ENCODE measurements at places on chromosomes 1 and 21. TPM values are rescaled to one million over a fixed set of nuclear protein-coding genes. Genes with fewer than 3 reads are reported as not detected.

DNA sequence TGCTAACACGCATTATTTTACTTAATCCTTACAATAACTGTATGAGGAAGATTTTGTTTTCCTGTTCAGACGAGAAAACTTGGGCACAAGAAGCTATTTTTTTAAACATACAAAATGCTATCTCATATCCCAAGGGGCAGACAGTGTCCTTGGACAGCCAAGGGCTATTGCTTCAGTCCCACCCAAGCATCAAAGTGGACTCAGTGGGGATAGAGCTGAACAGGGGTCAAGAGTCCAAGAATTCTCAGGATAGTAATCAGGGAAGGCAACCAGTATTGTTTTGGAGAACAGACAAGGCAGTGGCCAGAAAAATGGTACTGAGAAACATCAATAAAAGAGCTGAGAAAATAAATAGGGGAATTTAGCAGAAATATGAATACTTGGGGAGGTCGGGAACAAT is 465.7 kb downstream of the PLPP3 start:
- DNase-seq, result no peak

- no peak for DNase-seq
Measured at GRCh38 chr1:99217599-99217998, 46.7 kb upstream of the PLPPR4 start.

- no peak for DNase-seq
Measured at GRCh38 chr1:25217598-25218232, 14.6 kb downstream of the SYF2 start.

DNA sequence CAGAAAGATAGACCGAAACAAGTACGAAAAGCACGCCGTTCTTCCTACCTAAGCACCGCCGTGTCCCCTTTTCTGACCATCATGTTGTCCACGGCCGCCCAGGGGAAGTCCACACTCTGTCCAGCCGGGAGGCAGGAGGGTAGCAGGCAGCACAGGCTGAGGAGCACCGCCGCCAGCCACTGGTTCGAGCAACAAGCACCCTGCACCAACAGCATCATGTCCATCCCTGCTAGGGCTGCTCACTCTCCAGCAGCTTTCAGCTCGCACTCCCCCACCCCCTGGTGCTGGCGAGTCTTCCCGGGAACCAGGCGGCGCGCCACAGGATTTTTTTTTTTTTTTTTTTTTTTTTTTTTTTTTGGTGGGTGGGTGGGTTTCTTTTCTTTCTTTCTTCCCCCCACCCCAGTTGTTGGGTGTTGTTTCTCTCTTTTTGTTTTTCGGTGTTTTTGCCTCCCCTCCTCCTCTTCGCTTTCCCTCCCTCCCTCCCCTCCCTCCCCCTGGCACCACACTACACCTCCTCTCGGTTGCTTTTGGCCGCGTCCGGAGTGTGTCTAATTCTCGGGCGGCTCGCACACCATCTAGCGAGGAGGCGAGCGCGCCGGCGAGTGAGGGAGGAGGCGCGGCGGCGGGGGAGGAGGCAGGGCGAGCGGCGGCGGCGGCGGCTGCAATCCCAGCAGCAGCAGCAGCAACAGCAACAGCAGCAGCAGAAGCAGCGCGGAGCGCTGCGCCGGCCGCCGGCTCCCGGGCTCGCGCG is at the start of gene NEGR1:
TSS of gene NEGR1 (minus strand) at position 269 of the 751 bp plus-strand sequence.
- DNase-seq, result peak; percentile 95

GRCh38 chr1:1421147-1421906 is at the start of gene ANKRD65:
TSS of gene ANKRD65 (minus strand) at chr1:1421276. CDS start at chr1:1421005, 271 bp downstream.
- DNase-seq, result no peak

DNA sequence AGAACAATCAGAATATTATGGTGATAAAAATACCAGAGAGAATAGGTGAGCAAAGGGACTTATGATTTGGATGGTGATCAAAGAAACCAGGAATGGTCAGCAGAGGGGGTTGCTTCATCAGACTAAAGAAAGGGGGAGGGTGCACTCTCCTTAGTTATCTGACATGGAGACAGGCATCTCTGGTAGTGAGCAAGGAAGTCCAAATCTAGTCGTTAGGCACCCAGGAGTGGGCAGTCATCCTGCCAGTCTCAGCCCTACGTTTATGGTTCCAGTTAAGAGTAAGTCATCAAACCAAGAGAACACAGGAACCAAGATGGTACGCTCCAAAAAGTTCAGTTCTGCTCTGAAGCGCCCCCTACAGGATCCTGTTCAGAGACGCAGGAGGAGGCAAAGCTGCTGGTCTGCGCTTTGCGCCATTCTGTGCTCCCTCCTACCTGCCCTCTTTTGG is 28.6 kb downstream of the EBNA1BP2 start:
- no peak for DNase-seq

DNA sequence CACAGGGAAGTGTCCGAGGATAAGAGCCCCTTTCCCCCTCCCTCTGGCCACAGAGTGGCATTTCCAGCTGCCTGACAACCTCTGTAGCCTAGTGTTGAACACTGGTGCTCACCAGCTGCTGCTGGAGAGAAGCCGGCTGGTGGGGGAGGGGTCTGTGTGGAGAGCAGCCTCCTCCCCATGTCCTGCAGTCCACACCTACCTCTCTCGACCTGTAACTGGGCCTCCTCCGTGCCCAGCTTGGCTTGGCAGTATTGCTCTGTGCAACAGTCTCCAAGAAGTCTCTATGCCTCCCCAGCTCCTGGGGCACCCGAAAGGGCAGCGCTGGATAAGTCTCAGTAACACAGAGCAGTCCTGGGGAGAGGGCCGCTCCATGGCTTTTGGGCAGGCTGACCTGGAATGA is 17.0 kb downstream of the PAPPA2 start:
- DNase-seq, result no peak

DNA sequence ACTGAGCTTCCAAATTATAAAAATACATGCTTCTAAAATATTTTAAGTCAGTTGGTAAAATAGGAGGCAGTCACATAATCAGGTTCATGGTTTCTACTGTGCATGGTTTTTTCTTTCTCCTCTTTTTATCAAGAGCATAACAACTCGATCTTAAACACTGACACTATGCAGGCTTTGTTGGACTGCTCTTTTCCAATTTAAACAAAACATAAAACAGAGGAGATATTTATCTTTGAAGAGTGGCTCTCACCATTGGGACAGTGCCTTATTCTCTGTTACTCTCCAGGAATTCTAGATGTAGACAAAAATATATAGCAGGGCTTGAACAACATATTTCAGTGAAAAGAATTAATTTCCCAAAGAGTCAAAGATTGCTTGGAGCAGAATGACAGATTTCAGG is 883.5 kb upstream of the ADGRL2 start:
- no peak for DNase-seq

DNA sequence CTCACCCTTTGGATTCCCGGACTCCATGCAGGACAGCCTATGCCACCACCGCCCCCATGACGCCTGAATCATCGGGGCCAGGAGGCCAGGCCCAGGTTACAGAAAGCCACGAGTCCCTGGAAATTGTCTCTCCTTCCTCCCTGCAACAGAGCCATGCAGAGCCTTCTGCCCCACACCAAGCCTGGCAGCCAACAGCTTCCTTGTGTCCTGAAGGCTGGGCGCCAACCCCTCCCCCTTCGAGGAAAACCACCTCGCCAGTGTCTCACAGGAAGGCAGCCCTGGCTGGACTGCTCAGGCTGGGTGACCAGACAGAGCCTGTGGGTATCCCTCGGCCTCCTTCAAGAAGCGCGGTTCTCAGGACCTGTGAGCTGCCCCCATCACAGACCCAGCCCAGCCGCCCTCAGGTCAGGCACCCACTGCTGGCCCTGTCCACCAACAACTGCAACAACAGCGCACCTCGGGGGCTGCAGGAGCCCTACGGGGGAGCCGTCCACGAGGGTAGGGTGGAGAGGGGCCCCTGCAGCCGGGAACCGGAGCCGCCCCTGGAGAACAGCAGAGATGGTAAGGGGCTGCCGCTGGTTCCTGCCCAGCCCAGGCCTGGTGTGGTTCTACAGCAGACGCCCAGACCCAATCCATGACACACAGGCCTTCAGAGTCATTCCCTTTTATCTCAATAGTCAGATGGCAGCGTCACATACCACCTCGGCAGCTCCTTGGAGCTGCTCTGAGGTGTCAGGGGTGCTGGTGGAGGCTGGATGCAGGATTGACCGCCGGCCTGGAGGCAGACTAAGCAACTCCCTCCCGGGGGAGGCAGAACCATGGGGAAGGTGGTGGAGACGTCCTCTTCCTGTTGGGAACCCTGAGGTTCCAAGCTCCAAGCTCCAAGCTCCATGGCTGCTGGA is 23.7 kb downstream of the KIAA1614 start:
- no peak for DNase-seq

DNA sequence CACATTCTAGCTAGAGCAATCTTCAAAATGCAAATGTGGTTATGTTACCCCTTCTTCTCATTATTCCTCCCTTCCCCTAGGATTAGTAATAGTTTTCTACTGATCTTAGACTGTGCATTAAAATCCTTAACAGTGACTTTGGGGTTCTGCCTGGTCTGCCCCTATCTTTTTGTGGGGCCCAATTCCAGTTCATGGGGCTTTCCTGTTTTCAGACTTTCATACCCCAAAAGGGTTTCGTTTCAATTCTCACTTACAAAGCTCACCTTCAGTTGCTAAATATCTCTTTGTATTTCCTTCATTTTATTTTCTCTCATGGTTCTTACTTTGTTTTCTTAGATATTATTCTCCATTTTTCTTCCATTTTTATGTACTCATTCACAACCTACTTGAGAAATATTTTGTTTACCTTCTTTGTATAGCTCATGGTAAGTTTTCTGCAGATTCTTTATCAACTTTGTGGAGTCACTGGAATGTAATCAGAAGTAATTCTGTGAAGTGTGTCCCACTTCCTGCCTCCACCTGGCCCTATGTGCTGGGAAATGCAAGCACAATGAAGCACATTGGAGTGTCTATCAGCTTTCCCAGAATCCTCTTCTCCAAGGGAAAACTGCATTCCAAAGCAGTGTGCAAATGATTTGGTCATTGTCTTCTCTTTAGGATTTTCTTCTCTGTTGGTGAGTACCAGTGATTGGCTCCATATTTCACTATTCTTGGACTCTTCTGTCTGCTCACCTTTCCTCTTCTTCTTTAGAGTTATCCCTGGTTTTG is 350.2 kb downstream of the ZNF326 start:
- DNase-seq, result no peak

DNA sequence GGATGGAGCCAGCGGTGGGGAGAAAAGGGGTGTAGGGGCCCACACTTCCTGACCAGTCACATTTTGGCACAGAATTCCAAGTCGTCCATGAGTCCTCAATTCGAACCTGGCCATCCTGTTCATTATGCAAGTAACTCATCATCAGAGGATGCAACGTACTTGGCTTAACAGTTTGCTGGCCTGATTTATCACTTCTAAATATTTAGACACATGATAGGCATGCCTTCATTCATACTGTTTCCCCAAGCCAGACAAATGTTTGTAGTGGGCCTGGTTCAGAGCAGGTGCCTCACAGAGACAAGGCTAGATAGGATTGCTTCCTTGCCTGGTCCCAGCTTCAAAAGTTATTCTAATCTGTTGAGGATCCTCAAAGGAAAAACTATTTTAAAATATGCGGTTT is 66.7 kb downstream of the WLS start:
- DNase-seq, result no peak

- no peak for DNase-seq
Measured at GRCh38 chr1:198907423-198907746, 268.5 kb downstream of the PTPRC start.

GRCh38 chr1:84968101-84968500 is 28.8 kb downstream of the MCOLN2 start:
- no peak for DNase-seq

- no peak for DNase-seq
Measured at GRCh38 chr1:228818928-228819630, 83.8 kb downstream of the RHOU start.

GRCh38 chr1:239432255-239432654 is 45.9 kb downstream of the CHRM3 start:
- DNase-seq, result no peak

DNA sequence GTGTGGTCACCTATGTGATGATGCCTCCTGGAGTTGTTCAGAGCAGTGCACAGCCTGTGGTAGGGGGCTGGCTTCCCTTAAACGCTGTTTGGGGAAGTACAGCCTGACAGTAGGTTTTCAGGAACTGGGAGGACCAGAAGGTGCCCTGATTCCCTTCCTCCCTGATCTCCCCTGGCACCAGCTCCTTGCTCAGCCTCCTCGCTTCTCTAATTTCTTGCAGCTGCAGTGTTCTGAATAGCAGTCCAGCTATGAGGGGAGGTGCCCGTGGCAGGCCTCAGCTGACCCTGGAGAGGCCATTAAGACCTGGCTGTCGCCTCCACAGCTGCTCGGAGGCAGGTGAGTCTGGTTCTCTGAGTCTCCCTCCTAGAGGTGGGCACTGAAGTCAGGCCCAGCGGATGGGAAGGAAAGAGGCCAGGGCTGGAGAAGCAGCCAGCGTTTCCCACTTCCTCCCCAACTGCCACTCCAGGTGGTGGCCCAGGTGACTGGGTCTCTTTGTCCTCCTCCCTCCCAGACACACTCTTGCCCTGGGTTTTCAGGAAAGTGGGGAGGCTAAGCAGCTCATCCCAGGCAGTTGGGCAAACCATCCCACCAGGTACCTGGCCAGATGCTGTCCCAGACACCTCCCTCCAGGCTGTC is 52.0 kb upstream of the RPL11 start:
- DNase-seq, result no peak

- no peak for DNase-seq
Measured at GRCh38 chr1:113242481-113242880, 147.8 kb upstream of the MAGI3 start.

GRCh38 chr1:203549309-203549708 is 55.4 kb downstream of the OPTC start:
- no peak for DNase-seq

GRCh38 chr21:43733529-43734071 is 14.7 kb downstream of the PDXK start:
- DNase-seq, result no peak

DNA sequence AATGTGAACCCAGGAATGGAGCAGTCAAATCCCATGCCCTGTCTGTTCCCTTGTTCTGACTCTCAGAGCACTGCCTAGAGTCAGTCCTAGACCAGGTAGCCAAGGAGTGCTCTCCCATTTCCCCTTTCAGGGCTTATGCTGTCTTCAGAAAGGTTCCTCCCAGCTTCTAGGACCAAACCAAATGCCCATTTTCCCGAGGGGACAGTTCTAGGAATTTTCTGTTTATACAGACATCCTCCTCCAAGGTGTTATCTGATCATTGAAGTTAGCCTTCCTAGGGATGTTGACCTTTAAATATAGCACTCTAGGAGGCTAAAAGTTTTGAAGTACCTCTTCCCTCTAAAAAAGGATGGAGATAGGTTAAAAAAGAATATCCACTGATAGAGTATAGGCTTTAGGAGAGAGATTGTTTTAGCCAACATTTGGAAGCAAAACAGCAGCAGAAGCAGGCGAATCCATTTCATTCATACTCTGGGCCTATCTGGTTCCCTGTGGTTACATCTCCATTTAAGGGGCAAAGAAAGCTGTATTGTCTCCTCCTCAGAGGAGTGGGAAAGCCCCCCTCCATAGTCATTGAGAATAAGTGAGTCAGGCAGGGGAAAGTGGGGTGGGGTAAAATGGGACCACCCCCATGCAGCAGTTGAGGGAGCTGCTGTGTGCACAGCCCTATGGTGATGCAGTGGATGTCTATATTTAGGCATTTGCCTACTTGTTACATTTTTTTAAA is 126.5 kb downstream of the SPATA46 start:
- no peak for DNase-seq

GRCh38 chr1:70204600-70204999 is 779 bp downstream of the LRRC40 start:
- DNase-seq, result no peak

Gene HMGCS2
- 0.28 TPM for total RNA-seq

Gene OR2L2
- total RNA-seq, result 0.09 TPM

Gene POU3F1
- total RNA-seq, result 0.20 TPM

Gene RGL1
- 49.4 TPM for total RNA-seq

Gene MX2
- 5.9 TPM for total RNA-seq

All from lung (tissue), 17 donors.